NCI-H526 (cell line): ENCODE measurements at places on chromosomes 11 and 22.

- DNase-seq = peak; percentile 97
Observed at GRCh38 chr11:1574238-1574932, 2.3 kb upstream of the DUSP8 start.

GRCh38 chr11:119623682-119624081, 105.3 kb downstream of the NECTIN1 start:
- no peak for DNase-seq

- no peak for DNase-seq
Observed at GRCh38 chr22:47090591-47091245, 328.3 kb downstream of the TBC1D22A start.

DNA sequence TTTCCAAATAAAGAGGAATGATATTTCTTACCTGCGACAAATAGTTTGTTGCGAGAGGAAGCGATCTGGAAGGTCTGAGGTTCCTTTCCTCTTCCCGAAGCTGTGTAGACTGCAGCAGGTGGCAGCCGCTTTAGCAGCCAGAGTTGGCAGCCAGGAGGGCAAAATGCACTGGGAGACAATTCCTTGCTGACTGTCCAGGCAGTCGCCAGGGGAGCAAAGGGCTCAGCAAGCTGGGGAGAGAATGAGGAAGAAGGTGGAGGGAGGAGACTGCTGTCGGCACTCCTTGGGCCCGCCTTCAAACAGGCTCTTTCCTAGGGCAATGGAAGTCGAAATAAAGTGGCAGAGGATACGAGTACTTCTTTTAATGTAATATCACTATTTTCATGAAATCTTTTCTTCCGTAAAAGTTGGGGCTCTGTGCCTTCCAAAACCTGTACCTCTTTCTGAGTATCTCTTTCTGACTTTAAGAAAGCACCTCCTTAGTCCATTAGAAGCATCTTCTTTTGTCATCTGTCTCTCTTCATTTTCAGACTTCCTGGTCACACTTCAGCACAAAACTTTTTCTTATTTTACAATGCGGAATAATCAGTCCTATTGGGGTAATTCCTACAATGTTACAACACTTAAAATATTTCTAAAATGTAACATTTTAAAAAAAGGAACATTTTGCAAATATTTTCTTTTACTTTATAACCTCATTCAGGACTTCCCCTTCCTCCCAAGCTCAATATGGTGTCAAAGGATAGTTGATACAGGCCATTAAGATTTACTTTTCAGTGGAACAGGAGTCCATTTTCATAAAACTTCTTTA, at the start of gene IL18:
Gene IL18 (minus strand): TSS at position 220 of the 811 bp plus-strand sequence. CDS start 9,041 bp downstream, outside the sequence.
- DNase-seq = no peak

- DNase-seq = no peak
Observed at GRCh38 chr11:129247135-129247534, 55.0 kb upstream of the ARHGAP32 start.

- DNase-seq = no peak
Observed at GRCh38 chr11:60512651-60513225, 2.5 kb upstream of the MS4A13 start.

GRCh38 chr11:86919557-86920210, 35.5 kb downstream of the FZD4 start:
- no peak for DNase-seq

GRCh38 chr11:120527111-120527761, 15.7 kb downstream of the GRIK4 start:
- DNase-seq = peak; percentile 71

GRCh38 chr11:85815186-85815931, 4.4 kb upstream of the SYTL2 start:
- no peak for DNase-seq

- no peak for DNase-seq
Observed at GRCh38 chr11:75770102-75770501, 1.5 kb downstream of the DGAT2 start.

DNA sequence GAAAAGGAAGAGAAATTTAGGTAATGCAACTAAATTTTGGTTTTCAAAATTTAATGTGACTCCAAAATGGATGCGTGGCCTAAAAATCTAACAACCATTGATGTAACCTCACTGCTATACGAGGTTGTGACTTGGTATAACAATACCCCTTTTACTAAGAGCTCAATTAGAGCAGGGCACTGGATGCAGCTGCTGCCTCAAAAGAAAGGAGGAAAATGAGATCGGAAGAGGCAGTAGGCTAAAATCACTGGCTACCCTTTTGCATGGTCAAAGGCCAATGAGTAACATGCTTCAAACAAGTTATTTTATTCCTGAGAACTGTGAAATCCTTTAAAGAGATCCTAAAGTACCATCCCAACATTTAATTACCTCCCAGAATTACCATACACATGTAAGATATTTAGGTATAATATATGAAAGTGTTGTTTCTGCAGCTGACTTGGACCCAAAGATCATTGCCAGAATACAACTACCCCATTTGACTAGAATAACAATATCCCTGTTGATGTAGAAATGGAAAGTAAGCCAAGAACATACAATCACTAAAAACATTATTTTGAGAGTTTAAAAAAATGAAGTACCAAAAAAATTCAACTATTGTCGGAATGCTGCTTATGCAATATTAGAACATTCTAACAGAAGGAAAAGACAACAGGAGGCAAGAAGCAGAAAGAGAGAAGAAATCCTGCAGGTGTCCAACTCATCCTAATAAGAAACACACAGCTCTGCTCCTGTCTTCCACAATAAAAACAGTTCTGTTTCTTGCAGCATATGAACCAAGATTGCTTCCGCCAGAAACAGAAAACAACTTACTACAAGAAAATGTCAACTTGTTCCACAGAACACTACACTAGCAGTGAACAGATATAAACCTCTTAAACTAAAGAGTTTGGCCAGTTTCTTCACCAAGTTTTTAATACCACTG, 15.0 kb downstream of the SIK3 start:
- DNase-seq = no peak
